ENCODE measurements at places on chromosomes 11 and 22. TPM values are rescaled to one million over a fixed set of nuclear protein-coding genes. Genes with fewer than 3 reads are reported as not detected.

- H3K27ac ChIP-seq = no peak overlapping the region
- DNase-seq = no peak
- no peaks in the 10 kb centered on the region for H3K27me3 ChIP-seq
- H3K4me3 ChIP-seq = no peak overlapping the region
Observed at GRCh38 chr11:132452616-132453015, 1079.7 kb downstream of the OPCML start.

- H3K4me3 ChIP-seq = no peak overlapping the region
- no peak overlapping the region for H3K27ac ChIP-seq
- peaks cover 2% of the 10 kb centered on the region for H3K36me3 ChIP-seq
- peaks cover 46% of the 10 kb centered on the region for H3K27me3 ChIP-seq
- peaks cover 7% of the 10 kb centered on the region for H3K4me1 ChIP-seq
Observed at GRCh38 chr11:1619449-1619848, 2.5 kb downstream of the KRTAP5-4 start.

DNA sequence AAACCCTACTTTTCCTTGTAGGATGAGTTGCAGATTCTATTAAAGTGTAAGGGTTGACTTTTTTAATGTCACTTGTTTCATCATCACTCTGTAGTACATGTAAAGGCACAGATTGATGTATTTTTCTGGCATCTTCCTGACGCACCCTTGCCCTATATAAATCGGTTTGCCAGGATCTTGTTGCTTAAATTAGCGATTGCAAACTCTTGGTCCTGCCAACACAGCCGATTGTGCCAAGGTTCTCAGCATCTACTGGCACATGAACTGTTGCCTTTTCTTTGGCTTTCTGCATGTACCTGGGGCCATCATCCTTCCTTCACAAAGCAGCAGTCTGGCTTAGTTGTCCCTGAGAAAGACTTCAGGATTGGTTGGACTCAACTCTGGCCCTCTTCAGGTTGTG lies 7.5 kb upstream of the LIN7C start:
- H3K36me3 ChIP-seq = no peaks in the 10 kb centered on the region
- DNase-seq = no peak
- no peak overlapping the region for H3K4me3 ChIP-seq
- H3K27ac ChIP-seq = no peak overlapping the region

Gene MUC6
- total RNA-seq = 0.07 TPM

GRCh38 chr11:92667486-92668152 lies 301.8 kb upstream of the MTNR1B start:
- peak; percentile 13 for DNase-seq
- H3K4me1 ChIP-seq = peaks cover 27% of the 10 kb centered on the region
- H3K4me3 ChIP-seq = no peak overlapping the region

Gene EXT2
- total RNA-seq = 39.1 TPM

- H3K27ac ChIP-seq = no peak overlapping the region
- no peak for DNase-seq
- H3K4me3 ChIP-seq = no peak overlapping the region
- no peaks in the 10 kb centered on the region for H3K4me1 ChIP-seq
Observed at GRCh38 chr22:46086577-46087335, 63.6 kb upstream of the PPARA start.

DNA sequence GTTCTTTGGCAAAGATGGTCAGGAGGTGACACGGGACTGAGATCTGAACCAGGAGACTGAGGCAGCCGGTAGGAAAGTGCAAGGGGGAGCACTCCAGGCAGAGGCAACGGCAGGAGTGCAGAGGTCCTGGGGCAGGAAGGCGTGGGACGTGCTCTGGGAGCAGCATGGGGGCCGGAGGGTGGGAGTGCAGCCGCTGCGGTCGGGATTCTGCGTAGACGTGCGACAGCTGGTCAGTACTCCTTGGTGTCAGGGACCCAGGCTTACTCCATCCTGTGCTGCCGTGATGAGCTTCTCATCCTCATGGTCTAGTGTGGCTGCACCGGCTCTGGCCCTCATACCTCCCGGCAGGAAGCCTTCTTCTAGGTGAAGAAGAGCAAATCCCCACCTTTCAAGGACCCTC lies 16.9 kb upstream of the TRMU start:
- H3K4me3 ChIP-seq = no peak overlapping the region
- DNase-seq = no peak
- no peaks in the 10 kb centered on the region for H3K27me3 ChIP-seq
- H3K36me3 ChIP-seq = peaks cover 49% of the 10 kb centered on the region
- H3K4me1 ChIP-seq = no peaks in the 10 kb centered on the region

All from WTC11 (cell line).